ENCODE measurements at places on chromosomes 3 and 15. TPM values are rescaled to one million over a fixed set of nuclear protein-coding genes. Genes with fewer than 3 reads are reported as not detected.
A peak's percentile ranks its signal among the peaks of the same experiment; 100 is the strongest.

GRCh38 chr3:3799173-3800079, at the start of gene LRRN1:
Gene LRRN1, plus strand, starts transcription at chr3:3799431. Its CDS starts 45,211 bp downstream, at chr3:3844642.
- no peaks in the 10 kb centered on the region for H3K27me3 ChIP-seq
- no peak for DNase-seq
- no peak within 1 kb of the TSS for H3K27ac ChIP-seq
- peak within 1 kb of the TSS; percentile 24 for H3K4me3 ChIP-seq
- no peaks in the 10 kb centered on the region for H3K4me1 ChIP-seq

The YEATS2 gene
- total RNA-seq = 43.0 TPM

DNA sequence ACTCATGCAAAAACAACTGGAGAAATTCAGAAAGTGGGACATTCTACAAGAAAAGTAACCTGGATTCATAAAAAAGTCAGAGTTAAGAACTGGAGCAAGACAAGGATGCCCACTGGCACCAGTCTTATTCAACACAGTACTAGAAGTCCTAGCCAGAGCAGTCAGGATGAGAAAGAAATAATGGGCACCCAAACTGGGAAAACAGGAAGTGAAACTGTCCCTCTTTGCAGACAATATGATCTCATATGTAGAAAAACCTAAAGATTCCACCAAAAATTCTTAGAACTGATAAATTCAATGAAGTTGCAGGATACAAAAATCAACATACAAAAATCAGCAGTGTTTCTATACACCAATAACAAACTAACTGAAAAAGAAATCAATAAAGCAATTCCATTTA, 37.4 kb downstream of the TXNRD3 start:
- no peak overlapping the region for H3K27ac ChIP-seq
- peaks cover 8% of the 10 kb centered on the region for H3K4me1 ChIP-seq
- H3K27me3 ChIP-seq = no peaks in the 10 kb centered on the region

The TMCO5A gene
- total RNA-seq = not detected

The TMEM158 gene
- 3.3 TPM for total RNA-seq

GRCh38 chr15:74785194-74786032, 3.5 kb downstream of the CSK start:
- H3K36me3 ChIP-seq = peaks cover 2% of the 10 kb centered on the region
- no peak overlapping the region for H3K4me3 ChIP-seq
- no peak for DNase-seq
- H3K27ac ChIP-seq = no peak overlapping the region
- no peaks in the 10 kb centered on the region for H3K27me3 ChIP-seq

GRCh38 chr15:80727196-80727595, 32.1 kb downstream of the ABHD17C start:
- DNase-seq = peak; percentile 44
- H3K36me3 ChIP-seq = peaks cover 15% of the 10 kb centered on the region
- no peak overlapping the region for H3K4me3 ChIP-seq

GRCh38 chr15:33636958-33637357, 326.2 kb downstream of the RYR3 start:
- no peak overlapping the region for H3K27ac ChIP-seq
- no peak for DNase-seq
- H3K4me3 ChIP-seq = no peak overlapping the region
- H3K36me3 ChIP-seq = no peaks in the 10 kb centered on the region
- peaks cover 4% of the 10 kb centered on the region for H3K27me3 ChIP-seq

- H3K4me3 ChIP-seq = no peak overlapping the region
- H3K27ac ChIP-seq = no peak overlapping the region
- DNase-seq = no peak
- no peaks in the 10 kb centered on the region for H3K36me3 ChIP-seq
Observed at GRCh38 chr15:100448481-100448880, 80.3 kb downstream of the CERS3 start.
